ENCODE measurements at places on chromosomes 5 and 9. TPM values are rescaled to one million over a fixed set of nuclear protein-coding genes. Genes with fewer than 3 reads are reported as not detected.
A peak's percentile ranks its signal among the peaks of the same experiment; 100 is the strongest.

DNA sequence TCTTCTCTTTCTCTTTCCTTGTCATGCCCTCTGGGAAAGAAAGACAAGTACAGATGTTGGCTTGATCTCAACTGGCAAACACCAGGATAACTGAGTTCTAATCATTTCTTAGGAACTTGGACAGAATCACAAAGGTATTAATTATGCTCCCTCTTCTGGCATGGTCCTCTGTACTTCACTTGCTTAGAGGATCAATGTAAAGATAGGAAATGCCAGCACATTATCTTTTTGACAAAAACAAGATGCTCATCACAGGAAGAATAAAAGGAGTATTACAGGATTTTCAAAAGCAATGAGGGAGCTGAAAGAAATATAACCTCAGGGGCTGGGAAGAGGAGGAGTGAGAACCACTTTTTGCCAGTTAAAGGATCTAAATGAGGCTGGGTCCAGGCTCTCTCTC is 70.6 kb downstream of the LHFPL2 start:
- no peak overlapping the region for H3K4me3 ChIP-seq
- H3K36me3 ChIP-seq, result no peaks in the 10 kb centered on the region
- DNase-seq, result no peak

GRCh38 chr9:130939405-130940026 is 469 bp upstream of the FIBCD1 start:
- H3K36me3 ChIP-seq, result no peaks in the 10 kb centered on the region
- H3K27ac ChIP-seq, result no peak overlapping the region
- peaks cover 44% of the 10 kb centered on the region for H3K27me3 ChIP-seq
- peaks cover 12% of the 10 kb centered on the region for H3K4me1 ChIP-seq
- peak overlapping the region; percentile 62 for H3K4me3 ChIP-seq
- DNase-seq, result no peak

- peaks cover 4% of the 10 kb centered on the region for H3K4me1 ChIP-seq
- no peaks in the 10 kb centered on the region for H3K27me3 ChIP-seq
- H3K4me3 ChIP-seq, result no peak overlapping the region
- H3K36me3 ChIP-seq, result no peaks in the 10 kb centered on the region
Observed at GRCh38 chr9:133521122-133522072, 3.4 kb downstream of the MYMK start.

- H3K4me3 ChIP-seq, result no peak overlapping the region
- no peaks in the 10 kb centered on the region for H3K36me3 ChIP-seq
- no peak overlapping the region for H3K27ac ChIP-seq
- no peak for DNase-seq
- no peaks in the 10 kb centered on the region for H3K27me3 ChIP-seq
Observed at GRCh38 chr5:61966296-61966955, 339.6 kb upstream of the KIF2A start.

DNA sequence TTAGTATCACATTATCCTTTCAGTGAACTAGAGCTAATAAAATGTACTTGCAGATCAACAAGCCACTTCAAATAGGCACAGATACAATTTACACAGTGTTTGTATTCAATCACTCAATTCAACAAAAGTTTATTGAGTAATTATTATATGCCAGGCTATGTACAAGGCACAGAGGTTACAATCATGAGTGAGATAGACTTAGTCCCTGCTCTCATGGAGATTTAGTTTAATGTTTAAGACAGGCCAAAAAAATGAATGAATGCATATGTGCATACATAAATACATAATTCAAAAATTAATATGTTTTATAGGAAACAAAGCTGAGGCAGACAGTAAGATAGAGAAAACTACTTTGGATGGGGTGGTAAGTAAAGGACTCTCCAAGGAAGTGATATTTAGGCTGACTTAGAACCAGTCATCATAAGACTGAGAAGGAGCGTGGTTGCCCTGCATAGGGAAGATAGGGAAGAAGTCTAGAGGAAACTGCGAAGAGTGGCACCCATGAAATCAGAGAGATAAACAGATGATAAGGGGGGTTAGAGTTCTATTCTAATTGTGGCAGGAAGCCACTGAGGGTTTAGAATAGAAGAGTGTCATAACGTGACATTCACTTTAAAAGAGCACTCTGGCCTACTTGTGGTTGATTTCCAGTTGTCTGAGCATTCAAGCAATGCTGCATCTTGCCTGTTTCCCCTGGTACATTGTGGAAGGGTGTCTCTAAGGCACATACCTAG is 49.7 kb upstream of the GRAMD2B start:
- no peaks in the 10 kb centered on the region for H3K36me3 ChIP-seq
- no peak overlapping the region for H3K4me3 ChIP-seq
- DNase-seq, result no peak
- H3K27ac ChIP-seq, result no peak overlapping the region
- no peaks in the 10 kb centered on the region for H3K27me3 ChIP-seq
- H3K4me1 ChIP-seq, result peaks cover 24% of the 10 kb centered on the region

DNA sequence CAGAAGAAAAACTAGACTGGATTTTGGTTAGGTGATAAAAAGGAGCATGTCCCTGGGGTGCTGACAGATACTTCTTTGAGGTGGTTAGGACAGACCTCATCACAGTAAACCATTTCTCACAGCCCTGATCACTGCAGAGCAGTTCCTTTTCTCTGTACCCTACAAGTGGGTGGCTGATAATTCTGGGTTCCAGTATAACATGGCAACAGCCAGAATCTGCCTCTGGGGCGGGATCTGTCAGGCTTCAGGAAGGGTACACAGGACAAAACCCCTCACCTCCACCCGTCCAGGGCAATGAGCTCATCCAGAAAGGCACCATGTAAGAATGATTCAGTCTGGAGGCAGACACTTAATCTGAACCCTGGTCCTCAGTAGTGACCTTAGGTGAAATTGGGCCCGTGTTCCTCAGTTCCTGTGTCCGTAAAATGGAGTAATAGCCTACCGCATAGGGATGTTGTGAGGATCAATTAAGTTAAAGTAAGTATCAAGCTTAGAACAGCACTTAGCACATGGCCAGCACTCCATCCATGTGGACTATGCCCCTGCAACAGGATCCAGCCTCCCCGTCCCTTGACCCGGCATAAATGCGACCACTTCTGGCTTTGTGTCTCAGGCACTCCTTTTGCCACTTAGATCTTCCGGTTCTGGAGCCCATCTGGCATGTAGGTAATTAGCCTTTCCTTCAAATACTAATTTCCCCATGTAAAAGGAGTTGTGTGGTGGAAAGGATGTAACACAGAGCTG is 129.2 kb downstream of the LHFPL2 start:
- H3K4me3 ChIP-seq, result no peak overlapping the region
- no peak overlapping the region for H3K27ac ChIP-seq
- H3K36me3 ChIP-seq, result no peaks in the 10 kb centered on the region
- no peak for DNase-seq
- no peaks in the 10 kb centered on the region for H3K27me3 ChIP-seq

DNA sequence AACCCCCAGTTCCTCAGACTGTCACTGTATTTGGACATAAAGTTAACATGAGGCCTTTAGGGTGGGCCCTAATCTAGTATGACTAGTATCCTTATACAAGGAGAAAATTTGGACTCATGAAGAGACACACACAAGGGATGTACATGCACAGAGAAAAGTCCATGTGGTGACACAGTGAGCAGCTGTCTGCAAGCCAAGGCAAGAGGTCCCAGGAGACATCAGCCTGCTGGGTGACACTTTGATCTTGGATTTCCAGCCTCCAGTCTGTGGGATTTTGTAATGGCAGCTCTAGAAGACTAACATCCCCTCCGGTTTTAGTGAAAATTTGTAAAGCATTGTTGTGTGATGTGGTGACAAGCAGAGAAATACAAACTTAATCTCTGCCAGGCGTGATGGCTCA is 66.1 kb downstream of the RAI14 start:
- H3K4me3 ChIP-seq, result no peak overlapping the region
- no peaks in the 10 kb centered on the region for H3K27me3 ChIP-seq
- H3K27ac ChIP-seq, result no peak overlapping the region
- no peak for DNase-seq
- H3K4me1 ChIP-seq, result peaks cover 17% of the 10 kb centered on the region
- no peaks in the 10 kb centered on the region for H3K36me3 ChIP-seq

Gene ZER1
- 20.5 TPM for total RNA-seq

Gene ZNF300
- total RNA-seq, result 15.2 TPM

- no peak overlapping the region for H3K27ac ChIP-seq
- no peak overlapping the region for H3K4me3 ChIP-seq
- DNase-seq, result no peak
- H3K36me3 ChIP-seq, result no peaks in the 10 kb centered on the region
- H3K27me3 ChIP-seq, result no peaks in the 10 kb centered on the region
Observed at GRCh38 chr5:10555277-10555684, 8.6 kb upstream of the ANKRD33B start.

Measured in H1 (cell line).